ENCODE measurements at places on chromosomes 2 and 18.

DNA sequence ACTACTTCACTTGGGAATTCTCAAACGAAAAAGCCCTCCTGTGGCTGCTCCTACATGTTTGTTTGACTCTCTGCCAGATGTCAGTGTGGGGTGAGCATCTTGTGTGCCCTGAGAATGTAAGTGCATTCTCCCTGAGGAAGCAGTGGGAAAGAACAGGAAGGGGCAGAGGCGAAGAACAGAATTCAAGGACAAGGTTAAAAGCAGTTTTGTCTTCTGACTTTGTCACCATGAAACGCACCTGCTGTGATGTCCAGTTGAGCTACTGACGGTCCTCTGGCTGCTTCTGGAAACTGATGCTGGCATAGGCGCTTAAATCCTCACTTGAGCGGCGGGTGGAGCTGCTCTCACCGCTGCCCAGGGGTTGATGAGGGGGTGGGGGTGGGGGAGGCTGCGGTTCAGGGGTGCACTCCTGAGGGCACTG, 4.9 kb downstream of the IRS1 start:
- DNase-seq = peak; percentile 12

DNA sequence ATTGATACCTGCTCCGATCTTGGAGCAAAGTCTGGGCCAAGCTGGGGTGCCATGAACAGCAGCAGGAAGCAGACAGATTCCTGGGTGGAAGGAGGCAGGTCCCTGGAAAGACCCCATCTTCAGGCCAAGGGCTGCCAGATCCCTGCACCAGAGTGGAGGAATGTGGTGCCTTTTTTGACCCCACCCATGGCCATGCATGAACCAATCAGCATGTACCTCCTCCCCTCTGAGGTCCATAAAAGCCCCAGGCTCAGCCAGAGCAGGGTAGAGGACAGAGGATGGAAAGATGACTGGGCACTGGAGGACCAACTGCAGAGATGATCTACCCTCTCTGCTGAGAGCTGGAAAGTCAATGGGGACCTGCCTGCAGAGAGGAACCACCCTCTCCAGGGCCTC, 34.4 kb upstream of the ID2 start:
- DNase-seq = no peak

DNA sequence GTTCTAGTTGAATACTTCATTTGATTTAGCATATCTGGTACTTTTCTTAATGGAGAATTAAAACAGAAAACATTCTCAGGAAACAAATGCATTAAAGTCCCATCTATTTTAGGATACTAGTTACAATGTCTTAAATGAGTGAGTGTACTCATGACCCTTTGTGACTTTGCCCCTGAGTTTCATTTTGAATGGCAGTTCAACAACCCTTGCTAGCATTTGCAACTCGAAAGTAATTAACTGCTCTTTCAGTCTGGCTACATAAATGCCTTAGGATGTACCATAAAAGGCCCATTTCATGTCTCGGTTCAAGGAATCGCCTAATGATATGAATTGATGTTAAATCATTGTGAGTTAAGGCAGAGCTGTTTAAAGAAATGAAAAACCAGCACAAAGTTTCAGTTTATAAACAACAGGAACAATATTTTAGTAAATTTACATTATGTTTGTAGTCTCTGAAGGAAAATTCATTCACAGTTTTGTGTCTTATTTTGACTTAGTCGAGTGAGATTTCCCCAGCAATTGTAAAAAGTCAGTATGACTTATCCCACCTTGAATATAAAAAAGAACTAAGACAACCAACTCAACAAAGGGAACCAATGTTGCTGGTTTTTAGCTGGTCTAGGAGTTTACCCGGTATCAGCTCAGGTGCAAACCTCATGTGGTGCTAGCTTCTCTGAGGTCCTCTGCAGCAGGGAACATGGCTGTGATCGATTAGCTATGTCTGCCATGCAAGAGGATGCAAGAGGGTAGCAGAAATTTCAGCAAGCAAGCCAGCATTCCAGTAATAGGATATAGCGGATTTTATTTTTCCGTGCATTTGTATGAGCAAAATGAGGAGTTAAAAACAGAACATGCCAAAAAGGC, 386.2 kb downstream of the PTPRM start:
- DNase-seq = no peak

- DNase-seq = peak; percentile 9
These were observed 2.1 kb downstream of the TRIB2 start for GRCh38 chr2:12718711-12719399.

GRCh38 chr18:41655074-41655473, 300.0 kb upstream of the PIK3C3 start:
- peak; percentile 84 for DNase-seq

GRCh38 chr2:73291461-73292315, 1.7 kb downstream of the EGR4 start:
- peak; percentile 48 for DNase-seq

DNA sequence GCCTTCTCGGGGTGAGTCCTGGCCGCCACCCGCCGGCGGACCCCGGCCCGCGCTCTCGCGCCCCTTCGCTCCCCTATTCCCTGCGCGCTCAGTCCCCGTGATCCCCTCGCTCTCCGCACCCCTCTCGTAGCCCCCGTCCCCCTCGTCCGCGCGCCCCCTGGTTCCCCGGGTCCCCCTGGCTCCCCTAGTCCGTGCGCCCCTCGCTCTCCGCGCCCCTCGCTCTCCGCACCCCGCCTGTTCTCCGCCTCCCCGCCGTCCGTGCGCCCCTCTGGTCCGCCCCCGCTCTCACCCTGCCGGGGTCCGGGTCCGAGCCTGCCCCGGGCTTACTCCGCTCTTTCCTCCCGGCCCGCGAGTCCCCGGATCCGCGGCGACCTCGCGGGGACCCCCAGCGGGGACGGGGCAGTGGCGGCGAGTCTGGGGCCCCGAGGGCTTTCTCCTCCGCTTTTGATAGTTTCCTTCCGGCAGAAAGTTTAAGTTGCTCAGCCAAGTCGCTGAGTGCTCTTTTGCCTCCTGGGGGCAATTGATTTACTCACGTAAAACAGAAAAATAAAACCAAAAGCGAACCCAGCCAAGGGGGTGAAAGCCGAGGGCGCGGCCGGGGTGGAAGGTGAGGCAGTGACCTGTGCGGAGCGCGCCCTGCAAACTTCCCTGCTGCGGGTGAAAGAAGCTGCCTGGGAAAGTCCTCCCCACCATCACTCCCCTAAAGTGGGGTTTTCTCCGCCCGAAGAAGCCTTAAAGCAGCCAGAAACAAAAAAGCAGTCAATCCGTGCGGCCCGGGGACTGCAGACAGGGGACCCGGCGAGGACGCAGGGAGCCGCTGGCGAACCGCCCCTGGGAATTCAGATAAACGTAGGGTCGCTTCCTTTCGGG, 568 bp downstream of the RAB31 start:
- no peak for DNase-seq

- DNase-seq = no peak
These were observed 43.4 kb upstream of the AQP4 start for GRCh38 chr18:26908906-26909305.

DNA sequence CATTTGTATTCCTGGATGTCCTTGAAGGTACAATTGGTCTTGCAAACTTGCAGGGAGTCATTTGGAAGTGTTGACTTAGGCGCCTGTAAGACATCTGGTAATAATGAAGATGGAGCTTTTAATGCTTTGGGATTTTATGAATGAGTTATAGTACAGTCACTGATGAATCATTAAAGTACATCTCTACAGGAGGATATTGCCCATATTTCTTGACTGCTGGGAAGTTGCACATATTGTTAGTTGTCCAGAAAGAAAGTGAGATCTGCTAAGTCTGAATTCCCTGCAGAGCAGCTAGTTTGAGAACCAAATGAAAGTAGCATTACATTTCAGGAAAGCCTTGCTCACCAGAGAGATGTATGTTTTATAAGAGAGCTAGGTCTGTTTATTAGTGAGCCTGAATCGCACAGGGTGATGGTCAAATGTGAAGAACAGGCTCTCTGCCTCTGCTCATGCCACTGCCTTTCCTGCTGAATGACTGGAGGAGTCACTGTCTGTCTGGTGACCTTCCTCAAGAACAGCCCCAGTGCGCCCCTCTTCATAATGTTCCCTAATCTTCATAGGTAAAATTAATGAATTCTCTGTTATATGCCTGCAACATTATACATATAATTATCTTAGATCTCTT, 138.9 kb upstream of the KLHL14 start:
- DNase-seq = no peak

DNA sequence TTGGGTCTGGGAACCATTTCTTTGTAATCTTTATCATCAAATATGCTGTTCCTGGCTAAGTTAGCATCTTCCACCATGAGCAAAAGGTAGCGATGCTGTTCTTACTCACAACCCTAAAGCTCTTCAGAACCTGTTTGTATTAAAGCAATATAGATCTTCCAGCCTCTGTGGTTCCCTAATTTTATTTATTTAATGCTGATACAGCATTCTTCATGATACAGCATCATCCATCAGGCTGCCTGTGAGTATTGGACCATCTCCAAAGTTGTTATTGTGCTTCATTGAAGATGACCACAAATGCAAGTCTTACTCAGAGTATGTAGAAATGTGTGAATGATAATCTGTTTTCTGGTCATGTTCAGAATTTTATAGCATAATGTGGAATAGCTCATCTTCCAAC, 40.9 kb upstream of the CTLA4 start:
- DNase-seq = no peak

DNA sequence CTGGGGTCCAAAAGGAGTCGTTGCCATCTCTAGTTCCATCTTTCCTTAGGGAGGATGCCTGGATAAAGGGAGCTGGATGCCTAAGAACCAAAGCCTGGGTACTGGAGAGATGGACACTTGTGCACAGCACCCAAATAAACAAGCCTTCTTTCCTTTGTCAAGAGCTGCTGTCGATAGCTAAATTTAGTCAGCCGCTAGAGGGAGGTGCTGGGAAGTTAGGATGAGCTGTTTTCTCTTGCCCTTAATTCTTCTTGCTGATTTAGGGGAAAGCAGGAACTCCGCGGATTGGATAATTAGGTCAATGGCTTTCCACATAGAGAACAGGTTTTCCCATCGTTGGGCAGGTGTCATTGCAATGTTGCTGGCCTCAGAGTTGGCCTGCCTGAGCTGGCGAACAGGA, 30.9 kb upstream of the SERPINB12 start:
- no peak for DNase-seq

GRCh38 chr18:24094561-24094960, 44.3 kb upstream of the CABYR start:
- no peak for DNase-seq

DNA sequence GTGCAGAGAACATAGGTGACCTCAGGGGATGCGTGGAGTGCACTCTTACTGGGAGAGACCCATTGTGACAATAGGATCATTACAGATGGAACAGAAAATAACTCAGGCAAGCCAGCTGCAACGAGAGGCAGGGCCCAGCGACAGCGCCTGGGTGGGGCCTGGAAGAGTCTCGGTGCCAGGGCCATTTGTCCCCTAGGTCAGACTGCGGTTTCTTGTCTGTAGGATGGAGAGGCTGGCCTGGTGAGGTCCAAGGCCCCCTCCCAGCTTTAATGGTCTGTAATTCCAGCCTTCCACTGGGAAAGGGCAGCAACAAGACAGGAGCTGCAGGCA, 208.6 kb upstream of the APCDD1 start:
- no peak for DNase-seq

DNA sequence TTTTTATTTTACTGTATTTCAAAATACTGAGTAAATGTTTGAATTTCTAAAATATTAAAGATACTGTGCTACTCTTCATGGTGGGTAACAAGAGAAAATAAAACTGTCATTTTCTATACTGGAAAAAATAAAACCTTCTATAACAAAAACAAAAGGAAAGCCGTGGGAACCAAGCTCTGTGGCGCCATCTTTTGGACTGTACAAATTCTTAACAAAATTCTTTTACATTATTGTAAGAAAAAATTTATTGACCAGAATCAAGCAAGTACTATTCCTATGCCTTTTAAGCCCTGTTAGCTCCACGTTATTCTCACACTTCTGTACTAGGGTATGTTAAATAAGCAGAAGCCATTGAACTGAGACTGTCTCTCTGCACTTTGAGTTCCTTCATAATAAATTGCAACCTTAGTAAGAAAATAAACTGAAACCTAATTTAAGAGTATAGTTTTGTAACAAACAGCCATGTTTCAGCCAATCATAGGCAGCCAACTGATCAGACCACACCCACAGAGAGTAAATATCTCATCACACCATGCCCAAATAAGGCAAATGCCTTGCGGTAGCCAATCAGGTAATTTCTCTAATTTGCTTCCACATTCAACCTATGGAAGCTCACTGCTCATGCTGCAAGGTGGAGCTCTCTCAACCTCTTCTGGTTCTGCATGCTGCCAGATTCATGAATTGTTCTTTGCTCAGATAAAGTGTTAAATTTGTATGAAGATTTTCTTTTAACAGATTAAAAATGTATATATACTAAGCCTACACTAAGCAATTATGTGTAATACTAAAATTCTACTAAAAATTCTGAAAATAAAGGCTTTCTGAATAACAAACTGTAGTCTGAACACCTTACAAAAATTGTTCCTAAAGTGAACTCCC, 42.2 kb downstream of the HIBCH start:
- DNase-seq = peak; percentile 13

Data from NCI-H2227 treated with DMSO at 0.1 percent for 48 hours (cell line).